Memory B cell (primary cell): ENCODE measurements at places on chromosomes 6 and 20.

DNA sequence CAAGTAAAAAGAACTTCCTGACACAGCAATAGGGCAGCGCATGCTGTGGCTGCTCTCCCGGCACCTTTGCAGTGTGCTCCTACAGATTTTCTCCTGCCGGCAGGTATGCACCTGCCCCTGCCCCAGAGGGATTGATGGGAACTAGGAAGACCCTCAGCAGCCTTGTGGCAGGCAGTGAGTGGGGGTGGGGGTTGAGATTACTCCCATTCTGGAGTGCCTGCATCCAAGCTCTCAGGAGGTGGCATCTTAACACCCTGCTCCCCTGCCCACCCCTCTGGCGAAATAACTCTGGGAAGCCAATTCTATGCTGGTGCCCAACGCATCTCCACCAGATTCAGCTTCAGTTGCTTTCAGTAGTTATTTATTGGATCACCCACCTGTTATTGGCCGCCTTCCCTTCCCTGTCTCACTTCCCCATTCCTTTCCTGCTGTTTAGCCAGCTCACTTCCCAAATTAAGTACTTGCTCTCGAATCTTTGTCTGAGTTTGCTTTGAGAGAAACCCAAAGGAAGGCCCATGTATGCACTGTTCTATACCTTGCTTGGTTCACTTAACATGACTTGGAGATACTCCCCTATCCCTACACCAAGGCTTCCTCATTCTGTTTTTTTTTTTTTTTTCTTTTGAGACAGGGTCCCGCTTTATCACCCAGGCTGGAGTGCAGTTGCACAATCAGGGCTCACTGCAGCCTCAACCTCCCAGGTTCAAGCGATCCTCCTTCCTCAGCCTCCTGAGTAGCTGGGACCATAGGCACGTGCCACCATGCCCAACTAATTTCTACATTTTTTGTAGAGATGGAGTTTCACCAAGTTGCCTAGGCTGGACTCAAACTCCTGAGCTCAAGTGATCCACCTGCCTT is 29.3 kb upstream of the SLC23A2 start:
- DNase-seq: no peak

- no peak for DNase-seq
Measured at GRCh38 chr6:160428818-160429619, 80.8 kb downstream of the SLC22A3 start.

- no peak for DNase-seq
Measured at GRCh38 chr6:44255105-44255808, 2.1 kb downstream of the SLC35B2 start.

- DNase-seq: no peak
Measured at GRCh38 chr6:151034825-151035781, 169.6 kb downstream of the MTHFD1L start.

- no peak for DNase-seq
Measured at GRCh38 chr20:49919009-49919408, 3.7 kb upstream of the SPATA2 start.

- DNase-seq: no peak
Measured at GRCh38 chr6:142002825-142003405, 129.8 kb upstream of the GJE1 start.

GRCh38 chr6:158538741-158539140 is 21.1 kb upstream of the TMEM181 start:
- no peak for DNase-seq

DNA sequence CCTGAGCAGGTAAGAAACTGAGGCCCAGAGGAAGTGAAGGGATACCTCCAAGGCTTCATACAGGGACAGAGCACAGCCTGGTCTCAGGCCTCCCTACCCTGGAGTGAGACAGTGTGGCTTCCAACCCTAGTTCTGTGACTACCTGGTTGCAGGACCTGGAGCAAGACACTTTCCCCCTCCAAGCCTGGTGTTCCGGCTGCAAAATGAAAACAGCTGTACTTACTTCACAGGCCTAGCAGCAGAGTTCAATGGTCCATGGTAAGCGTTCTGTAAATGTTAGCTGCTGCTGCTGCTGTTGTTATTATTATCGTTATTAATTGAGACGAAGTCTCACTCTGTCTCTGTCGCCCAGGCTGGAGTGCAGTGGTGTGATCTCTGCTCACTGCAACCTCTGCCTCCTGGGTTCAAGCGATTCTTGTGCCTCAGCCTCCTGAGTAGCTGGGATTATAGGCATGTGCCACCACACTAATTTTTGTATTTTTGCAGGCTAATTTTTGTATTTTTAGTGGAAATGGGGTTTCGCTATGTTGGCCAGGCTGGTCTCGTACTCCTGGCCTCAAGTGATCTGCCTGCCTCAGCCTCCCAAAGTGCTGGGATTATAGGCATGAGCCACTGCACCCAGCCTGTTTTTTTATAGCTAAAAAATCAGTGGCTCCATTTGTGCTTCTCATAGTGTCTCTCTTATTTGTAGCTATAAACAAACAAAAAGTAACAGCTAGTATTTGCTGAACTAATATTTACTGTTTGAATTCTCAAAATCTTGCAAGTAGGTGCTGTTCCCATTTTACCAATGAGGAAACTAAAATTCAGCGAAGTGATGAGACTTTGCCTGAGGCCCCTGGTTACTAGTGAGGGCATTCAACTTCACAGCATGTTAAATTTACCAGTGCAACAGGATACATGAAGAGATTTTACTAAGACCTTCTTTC is 41.9 kb downstream of the COX4I2 start:
- no peak for DNase-seq

GRCh38 chr20:22808628-22809027 is 224.3 kb upstream of the FOXA2 start:
- no peak for DNase-seq

- no peak for DNase-seq
Measured at GRCh38 chr6:9140951-9141460, 705.7 kb upstream of the SLC35B3 start.

GRCh38 chr6:168967281-168967925 is 286.2 kb downstream of the THBS2 start:
- DNase-seq: no peak

DNA sequence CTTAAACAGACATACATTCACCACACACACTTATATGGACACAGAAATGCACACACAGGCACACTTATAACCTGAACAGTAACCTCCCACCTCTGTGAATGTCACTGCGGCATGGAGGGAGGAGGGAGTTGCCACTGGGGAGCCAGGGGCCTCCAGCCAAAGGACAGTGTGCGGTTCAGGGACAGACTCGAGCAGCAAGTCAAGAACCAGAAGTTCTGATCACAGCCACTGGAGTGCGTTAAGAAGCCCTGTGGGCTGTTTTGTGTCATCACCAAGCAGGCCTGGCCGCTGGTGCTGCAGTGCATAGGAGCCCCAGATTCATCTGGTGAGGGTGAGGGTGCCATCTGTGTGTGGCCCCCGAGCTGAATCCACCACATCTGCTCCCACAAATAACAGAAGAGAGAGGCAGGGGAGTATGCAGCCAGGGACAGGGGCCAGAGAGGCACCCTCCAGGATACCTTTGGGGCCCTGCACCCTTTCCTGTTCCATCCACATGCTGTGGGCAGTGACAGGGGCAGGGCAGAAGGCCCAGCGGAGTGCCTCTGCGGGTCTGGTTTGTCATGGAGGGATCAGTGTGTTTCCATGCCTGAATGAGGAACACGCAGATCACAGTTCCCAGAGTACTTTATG is 20.3 kb downstream of the SYNDIG1 start:
- no peak for DNase-seq

GRCh38 chr6:4936681-4937041 is 67.2 kb downstream of the RPP40 start:
- peak; percentile 8 for DNase-seq

DNA sequence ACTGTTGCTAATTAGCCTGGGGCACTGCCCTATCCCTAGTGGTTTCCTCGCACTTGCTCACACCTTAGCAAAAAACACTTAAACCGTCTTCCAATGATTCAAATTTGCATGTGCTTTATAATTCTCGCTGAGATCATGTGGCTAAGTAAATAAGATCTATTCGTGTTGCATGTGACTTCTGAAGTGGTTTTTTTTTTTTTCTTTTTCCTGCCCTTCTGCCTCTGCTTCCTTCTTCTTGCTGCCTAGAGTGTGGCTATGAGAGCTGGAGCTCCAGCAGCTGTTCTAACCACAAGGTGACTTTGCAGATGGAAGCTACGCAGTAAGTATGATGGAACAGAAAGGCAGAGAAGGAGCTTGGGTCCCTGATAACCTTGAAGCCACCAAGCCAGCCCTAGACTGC is 36.5 kb downstream of the SULF2 start:
- no peak for DNase-seq

GRCh38 chr6:2651536-2651935 is 99.2 kb downstream of the MYLK4 start:
- DNase-seq: no peak

DNA sequence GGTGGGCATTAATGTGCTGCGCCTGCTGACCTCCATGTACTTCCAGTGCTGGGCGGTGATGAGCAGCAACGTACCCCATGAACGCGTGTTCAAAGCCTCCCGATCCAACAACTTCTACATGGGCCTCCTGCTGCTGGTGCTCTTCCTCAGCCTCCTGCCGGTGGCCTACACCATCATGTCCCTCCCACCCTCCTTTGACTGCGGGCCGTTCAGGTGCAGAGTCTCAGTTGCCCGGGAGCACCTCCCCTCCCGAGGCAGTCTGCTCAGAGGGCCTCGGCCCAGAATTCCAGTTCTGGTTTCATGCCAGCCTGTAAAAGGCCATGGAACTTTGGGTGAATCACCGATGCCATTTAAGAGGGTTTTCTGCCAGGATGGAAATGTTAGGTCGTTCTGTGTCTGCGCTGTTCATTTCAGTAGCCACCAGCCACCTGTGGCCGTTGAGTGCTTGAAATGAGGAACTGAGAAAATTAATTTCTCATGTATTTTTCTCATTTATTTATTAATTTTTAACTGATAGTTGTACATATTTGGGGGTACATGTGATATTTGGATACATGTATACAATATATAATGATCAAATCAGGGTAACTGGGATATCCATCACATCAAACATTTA is 35.2 kb upstream of the NOP56 start:
- DNase-seq: no peak

GRCh38 chr6:19041906-19042305 is 654.8 kb downstream of the RNF144B start:
- DNase-seq: no peak

- no peak for DNase-seq
Measured at GRCh38 chr6:16687045-16687444, 74.2 kb downstream of the ATXN1 start.

GRCh38 chr6:103983860-103984259 is 875.9 kb downstream of the HACE1 start:
- DNase-seq: no peak

DNA sequence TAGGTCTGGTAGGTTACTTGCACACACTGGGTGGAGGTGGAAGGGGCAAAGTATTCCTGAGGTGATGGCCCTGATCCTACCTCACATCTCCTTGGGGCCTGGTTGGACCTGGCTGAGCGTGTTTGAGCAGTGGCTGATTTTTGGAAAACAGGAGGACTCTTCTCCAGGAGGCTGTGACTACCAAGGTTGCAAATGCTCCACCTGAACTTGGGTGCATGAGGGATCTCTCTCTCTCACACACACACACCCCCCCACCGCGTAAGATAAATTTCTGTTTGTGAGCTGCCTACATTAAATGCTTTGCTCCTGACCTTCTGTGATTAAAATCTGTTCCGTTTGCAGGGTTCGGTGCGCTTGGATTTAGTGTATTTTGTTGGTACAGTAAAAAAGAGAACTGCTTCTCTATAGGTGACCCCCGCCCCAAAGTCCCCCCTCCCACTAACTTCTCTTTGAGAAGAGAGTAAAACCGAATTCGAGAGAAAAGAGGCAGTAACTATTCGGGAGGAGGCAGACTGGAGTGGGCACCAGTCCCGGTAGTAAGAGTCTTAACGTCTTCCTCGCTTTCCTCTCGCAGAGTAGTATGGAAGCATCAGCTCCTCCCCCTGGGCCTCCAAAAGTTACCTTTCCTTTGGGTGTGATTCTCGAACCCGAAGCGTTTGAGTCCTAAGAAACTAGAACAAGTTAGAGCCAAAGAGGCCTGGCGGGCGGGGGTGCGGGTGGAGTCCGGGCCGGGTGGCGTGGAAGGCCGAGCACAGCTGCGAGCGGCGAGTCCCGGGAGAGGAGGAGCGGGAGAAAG is 585 bp upstream of the DSE start:
- DNase-seq: peak; percentile 33

DNA sequence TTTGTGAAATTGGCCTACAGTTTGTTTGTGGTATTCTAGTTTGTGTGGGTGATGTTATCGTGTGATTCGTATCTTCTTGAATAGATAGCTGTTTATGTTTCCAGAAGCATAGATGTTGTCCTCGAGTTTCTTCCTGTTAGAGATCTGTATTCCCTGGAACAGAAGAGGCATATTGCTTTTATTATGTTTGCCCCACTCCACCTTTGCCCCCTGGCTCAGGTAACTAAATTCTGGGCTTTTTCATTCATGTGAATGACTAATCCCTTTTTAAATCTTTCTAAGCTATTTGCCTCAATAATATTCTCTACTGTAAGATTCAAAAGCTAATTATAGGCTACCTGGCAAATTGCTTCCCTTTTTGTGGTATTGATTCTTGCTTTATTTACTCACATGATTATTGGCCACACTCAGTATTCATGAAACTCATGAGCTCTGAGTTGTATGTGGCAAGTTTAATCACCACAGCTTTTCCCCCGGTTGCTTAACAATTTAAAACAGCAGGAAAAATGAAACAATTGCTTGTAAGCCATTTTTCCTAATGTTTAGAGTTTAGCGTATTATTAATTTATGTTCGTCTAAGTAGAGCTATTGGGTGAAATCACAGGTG is 12.6 kb downstream of the RNF217 start:
- no peak for DNase-seq

GRCh38 chr6:135566311-135567068 is 69.0 kb upstream of the AHI1 start:
- no peak for DNase-seq

GRCh38 chr20:25695532-25696370 is 902 bp downstream of the ZNF337 start:
- no peak for DNase-seq
